T-helper 2 cell (primary cell): ENCODE measurements at places on chromosomes 7 and 10.

- DNase-seq: no peak
These were observed 8.8 kb upstream of the ENO4 start for GRCh38 chr10:116840389-116841075.

DNA sequence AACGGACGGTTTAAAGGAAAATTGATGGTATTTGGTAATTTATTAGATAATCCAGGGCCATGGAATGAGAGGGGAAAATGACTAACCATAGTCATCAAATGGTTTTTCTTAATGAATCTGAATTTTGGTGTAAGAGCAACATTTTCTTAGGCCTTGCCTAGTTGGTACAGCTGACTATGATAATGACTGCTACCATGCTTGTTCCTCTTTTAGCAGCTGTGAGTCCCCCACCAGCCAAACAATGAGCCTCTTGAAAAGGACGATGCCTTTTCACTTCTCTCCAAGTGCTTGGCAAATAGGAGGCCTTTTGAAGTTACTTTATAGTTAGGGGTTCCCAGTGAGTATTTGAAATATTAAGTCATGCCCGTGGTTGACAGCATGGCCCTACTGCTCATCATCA lies 53.0 kb downstream of the TRUB1 start:
- no peak for DNase-seq

DNA sequence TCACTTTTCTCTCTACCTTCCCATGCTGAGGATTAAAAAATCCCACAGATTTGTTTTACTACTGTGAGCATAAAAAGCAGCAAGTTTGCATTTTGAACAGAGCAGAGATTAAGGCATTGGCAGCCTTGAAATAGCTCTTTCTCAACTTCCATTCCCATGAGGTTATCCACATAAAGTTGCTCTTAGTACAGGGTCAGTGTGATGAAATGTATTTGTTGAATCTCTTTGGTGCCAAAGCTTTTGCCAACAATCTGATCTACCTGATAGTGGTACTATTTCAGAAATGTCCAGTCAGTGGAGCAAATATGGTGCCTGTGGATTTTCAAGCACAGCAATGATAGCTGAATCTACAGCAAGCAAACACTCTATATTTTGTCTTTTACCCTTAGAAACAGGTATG lies 254.8 kb downstream of the INHBA start:
- DNase-seq: no peak

- no peak for DNase-seq
These were observed 9.3 kb downstream of the TFEC start for GRCh38 chr7:116021237-116021636.

GRCh38 chr10:74244097-74244685 lies 93.2 kb downstream of the ADK start:
- peak; percentile 38 for DNase-seq

DNA sequence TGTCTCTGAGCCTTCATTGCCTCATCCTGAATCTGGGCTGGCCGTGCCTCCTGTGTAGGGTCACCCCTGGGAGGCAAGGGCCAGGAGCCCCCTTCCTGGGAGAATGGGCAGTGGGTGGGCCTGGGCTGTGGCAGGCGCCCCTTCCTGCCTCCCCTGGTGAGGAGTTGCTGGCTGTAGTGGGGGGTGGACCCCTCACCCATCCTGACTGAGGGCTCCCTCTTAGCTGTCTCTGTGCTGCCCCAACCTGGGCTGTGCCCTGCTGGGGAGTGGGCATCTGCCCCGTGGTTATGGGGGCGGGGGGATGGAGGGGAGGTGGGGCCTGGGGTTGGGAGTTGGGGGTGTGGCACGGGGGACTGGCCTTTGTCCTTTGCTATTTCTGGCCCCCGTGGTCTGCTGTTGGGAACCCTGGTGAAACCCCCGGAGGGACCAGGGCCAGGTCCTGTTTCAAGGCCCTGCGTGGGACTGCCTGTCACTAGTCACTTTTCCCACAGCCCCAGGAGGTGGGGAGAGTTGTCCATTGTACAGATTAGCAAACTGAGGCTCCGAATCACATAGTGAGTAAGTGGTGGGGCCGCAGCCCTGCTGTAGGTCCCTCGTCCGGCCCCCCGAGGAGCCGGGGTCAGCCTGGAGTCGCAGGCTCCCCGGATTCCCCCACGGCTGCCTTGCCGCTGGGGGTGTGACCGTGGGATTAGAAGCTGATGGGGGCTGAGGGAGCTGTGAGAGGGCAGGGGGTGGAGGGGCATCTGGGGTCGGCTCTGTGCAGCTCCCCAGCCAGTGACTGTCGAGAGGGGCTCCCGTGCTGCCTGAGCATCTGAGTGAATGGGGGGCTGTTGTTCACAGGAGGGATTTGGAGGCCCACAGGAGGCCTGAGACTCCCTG lies 2.7 kb downstream of the TTYH3 start:
- DNase-seq: no peak

GRCh38 chr7:2529161-2530070 lies 9.8 kb downstream of the LFNG start:
- peak; percentile 31 for DNase-seq

- DNase-seq: no peak
These were observed 2.0 kb downstream of the INSIG1 start for GRCh38 chr7:155299535-155300202.

GRCh38 chr10:96093948-96094347 lies 36.1 kb upstream of the ZNF518A start:
- no peak for DNase-seq

DNA sequence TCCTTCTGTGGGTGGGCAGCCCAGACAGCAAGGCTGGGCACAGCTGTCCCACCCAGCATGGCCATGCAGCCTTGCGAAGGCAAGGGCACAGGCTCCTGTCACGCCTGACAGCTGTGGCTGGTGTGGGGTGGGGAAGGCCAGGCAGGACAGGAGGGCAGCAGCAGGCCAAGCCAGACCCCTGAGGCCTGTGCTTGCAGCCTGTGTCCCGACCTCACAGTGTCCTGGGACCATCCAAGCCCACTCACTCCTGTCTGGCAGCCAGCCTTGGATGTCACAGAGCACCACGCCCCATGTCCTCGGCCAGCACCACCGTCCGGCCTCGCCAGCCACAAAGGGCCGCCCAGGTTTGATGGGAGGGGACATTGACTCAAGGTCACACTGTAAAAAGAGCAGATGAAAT lies 85.5 kb upstream of the LRRC4 start:
- DNase-seq: no peak

GRCh38 chr10:72068901-72069446 lies 19.4 kb downstream of the SPOCK2 start:
- no peak for DNase-seq

- no peak for DNase-seq
These were observed 22.0 kb downstream of the CYTH3 start for GRCh38 chr7:6250364-6250833.

DNA sequence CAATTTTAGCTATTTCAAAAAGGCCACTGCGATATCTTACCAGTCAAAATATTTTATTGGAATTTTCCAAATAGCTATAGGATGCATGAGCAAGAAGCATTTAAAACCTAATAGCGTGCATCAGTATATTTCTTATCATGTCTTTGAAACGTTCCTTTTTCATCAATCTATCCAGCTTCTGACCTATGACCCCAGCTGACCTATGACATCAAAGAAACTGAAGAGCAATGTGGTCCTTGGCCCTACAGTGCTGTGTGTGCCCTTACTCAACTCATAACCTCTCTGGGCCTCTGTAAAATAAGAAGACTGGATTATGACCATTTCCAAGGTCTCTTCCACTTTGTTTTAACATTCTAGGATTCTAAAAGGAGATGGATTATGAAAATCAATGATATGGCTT lies 118.2 kb downstream of the ZNF22 start:
- no peak for DNase-seq

DNA sequence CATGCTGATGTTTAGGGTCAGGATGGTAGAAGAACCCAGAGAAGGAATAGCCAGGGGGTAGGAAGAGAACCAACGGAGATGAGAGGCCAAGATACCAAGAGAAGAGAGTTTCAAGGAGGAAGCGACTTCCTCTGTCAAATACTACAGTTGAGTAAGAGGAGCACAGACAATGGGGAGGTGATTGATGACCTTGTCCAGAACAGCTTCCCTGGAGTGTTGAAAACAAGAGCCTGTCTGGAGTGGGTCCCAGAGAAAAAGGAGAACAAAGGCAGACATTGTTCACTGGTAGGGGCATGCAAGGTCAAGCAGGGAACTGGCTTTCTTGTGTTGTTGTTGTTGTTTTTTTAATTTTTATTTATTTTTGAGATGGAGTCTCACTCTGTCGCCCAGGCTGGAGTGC lies 9.6 kb upstream of the TRIM56 start:
- DNase-seq: no peak

- no peak for DNase-seq
These were observed 317.0 kb downstream of the GLRX3 start for GRCh38 chr10:130453036-130453720.

DNA sequence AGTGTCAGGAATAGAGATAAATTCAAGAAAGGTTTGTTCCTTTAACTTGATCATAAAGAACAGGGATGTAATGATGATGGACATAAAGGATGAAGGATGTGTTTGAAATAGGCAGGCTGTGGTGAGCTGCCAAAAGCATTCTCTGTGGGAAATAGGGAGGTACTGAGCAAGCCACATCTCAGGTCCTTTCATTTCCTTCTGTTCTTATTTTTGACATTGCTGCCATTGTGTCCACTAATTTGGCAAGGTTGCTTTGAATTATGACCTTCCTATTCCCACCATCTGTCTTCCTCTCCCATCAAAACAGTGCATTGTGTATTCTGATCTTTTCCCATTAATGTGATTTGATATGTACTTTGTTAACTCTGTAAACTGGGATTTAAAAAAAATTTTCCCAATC lies 9.4 kb downstream of the SCRN1 start:
- no peak for DNase-seq

- no peak for DNase-seq
These were observed 1180.6 kb upstream of the AUTS2 start for GRCh38 chr7:68417659-68418058.

- DNase-seq: no peak
These were observed 30.7 kb downstream of the ZNF777 start for GRCh38 chr7:149430192-149430591.

DNA sequence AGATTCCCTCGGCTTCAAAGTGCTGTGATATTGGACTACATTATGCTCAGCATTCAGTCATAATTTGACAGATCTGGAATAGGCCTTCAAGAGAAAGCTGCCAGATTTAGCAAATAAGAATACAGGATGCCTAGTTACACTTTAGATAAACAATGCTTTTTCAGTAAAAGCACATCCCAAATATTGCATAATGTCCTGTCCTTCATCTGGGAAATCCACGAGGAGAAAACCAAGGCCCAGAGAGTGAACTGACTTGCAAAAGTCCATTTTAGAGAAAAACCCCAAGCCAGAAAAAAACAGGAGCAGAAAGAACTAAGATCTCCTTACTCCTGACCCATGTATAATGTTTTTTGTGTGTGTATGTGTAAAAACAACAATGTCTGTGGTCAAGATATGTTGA lies 12.0 kb upstream of the BLNK start:
- no peak for DNase-seq

DNA sequence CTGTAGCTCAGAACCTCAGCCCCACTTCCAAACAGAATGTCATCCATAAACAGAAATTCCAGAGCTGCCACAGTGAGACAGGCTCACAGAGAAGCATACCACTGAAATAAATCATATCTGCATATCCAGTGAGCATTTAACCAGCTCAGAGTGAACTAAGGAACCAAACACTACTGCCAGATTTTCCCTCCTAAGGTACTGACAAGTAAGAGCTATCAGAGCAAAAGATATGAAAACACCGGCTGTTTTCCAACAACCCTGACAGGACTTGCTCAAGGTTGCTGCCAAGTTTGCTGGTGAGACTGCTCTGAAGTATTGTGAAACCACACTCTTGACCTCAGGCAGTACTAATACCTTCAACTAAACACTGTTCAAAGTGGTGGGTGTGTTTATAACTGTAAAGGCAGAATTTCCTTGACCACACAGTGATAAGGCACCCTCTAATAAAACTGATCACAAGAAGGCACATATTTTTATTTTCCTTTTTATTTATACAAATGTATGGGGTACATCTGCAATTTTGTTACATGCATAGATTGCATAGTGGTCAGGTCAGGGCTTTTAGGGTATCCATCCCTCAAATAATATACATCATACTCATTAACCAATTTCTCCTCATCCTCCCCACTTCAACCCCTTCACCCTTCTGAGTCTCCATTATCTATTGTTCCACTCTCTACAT lies 18.3 kb downstream of the SGMS1 start:
- DNase-seq: no peak

- DNase-seq: no peak
These were observed 135.3 kb upstream of the MEOX2 start for GRCh38 chr7:15821484-15822427.

- DNase-seq: no peak
These were observed 11.7 kb downstream of the FBXW4 start for GRCh38 chr10:101683276-101683675.

DNA sequence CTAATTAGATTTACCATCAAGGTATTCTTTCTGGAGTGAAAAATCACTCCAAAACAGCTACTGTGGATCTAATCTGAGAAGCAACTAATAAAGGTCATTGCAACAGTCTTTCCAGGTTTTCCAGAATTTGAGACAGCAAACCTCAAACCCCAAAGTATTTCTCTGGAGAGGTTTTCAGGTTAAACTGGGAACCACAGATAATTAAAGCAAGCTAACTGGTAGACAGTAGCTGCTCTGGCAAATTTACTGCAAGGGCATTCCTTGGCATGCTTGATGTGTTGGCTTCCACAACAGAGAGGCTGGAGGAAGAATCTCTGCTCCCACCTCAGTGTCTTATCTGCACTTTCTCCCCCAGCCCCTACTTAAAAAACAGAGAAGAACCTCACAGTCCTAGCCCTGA lies 140.0 kb upstream of the NRBF2 start:
- no peak for DNase-seq

DNA sequence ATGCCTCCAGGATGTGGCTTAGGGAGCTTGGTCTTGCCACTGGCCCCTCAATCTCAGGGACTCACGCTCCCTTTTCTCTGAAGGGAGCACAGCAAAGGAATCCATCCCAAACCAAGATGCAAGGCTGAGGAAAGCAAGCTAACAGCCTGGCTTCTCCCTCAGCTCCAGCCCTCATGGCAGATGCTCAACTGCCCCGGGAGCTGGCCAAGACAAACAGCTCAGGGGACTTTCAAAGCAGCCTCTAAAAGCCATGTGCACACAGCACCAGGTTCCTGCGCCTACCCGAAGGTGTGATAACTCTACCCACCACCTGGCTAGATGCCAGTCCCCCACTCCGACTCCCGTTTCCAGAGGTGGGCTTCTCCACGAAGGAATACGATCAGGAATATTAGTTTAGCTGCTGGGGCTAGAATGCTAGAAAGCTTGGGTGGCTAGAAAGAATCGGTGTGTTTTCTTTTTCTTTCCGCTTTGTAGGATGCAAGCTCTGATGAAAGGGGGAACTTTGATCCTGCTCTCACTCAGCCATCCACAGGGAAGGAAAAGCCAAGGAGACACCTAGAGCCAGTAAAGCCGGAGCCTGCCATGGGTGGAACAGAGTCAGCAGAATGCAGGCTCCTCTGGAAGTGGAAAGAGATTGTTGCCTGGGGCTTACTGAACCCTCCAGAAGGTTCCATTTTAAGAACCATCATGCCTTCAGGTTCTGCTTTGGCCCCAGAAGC lies 89.0 kb upstream of the FGFR2 start:
- DNase-seq: no peak
